Activated CD4-positive, alpha-beta T cell treated with anti-CD3 and anti-CD28 coated beads, Interleukin-2, amount 10 ng/mL, durations not matched to agents 24 days and 14 days (primary cell): ENCODE measurements at places on chromosomes 4 and X. TPM values are rescaled to one million over a fixed set of nuclear protein-coding genes. Genes with fewer than 3 reads are reported as not detected.

Gene RIPPLY1
- total RNA-seq = not detected in 2 replicates

Gene STARD8
- 2.5 and 3.3 TPM in 2 replicates for total RNA-seq

Gene KLHL34
- 0.30 and 0.33 TPM in 2 replicates for total RNA-seq

Gene TMEM271
- not detected in 2 replicates for total RNA-seq

Gene DOK7
- total RNA-seq = not detected in 2 replicates

Gene CCSER1
- total RNA-seq = not detected in 2 replicates

Gene FAT4
- total RNA-seq = not detected in 2 replicates

Gene BMPR1B
- total RNA-seq = not detected in 2 replicates

Gene PIR
- total RNA-seq = 3.1 and 4.2 TPM in 2 replicates

Gene SPANXN3
- not detected in 2 replicates for total RNA-seq

Gene COL4A6
- not detected in 2 replicates for total RNA-seq
